ENCODE measurements at places on chromosomes 6 and 20.
A peak's percentile ranks its signal among the peaks of the same experiment; 100 is the strongest.

- DNase-seq, result peak; percentile 81
These were observed 68.8 kb downstream of the CDC5L start for GRCh38 chr6:44456070-44456965.

DNA sequence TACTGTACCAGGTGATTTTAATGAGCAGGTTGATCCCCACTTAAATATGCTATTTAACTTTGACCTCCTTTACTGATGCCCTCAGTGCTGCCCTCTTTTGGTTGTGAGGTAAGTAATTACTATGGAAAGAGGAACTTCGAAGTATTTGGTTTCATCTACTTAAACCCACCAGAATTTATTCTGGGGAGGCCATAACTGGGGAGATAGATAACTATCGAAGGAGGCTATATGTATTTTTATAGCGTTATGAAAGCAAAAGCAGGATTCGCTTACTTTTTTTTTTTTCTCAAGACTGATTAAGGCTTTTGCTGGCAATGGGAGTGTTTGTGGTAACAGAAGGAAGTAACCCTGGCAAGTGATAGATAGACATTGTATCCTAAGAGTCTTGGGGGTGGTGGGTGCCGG, 168.9 kb upstream of the CENPW start:
- peak; percentile 45 for DNase-seq

GRCh38 chr6:72287801-72288200, 334.1 kb upstream of the KCNQ5 start:
- no peak for DNase-seq

GRCh38 chr6:47714802-47715201, 16.4 kb downstream of the ADGRF4 start:
- DNase-seq, result no peak

DNA sequence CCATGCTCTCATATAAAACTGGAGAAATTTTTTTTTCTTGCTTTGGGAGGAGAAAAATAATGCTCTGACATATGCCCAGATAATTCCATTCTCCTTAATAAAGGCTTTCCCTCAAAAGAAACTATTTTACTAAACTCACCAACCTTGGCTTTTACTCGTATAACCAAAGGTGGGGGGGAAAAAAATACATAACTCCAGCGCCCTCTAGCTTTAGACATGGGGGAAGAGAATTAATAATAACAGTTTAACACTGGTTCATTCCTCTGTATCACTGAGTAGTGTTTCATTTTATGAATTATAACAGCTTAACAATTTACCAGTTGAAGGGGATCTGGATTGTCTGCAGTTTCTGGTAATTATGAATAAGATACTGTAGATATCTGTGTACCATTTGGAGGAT, 1226.1 kb downstream of the GRIK2 start:
- peak; percentile 11 for DNase-seq

DNA sequence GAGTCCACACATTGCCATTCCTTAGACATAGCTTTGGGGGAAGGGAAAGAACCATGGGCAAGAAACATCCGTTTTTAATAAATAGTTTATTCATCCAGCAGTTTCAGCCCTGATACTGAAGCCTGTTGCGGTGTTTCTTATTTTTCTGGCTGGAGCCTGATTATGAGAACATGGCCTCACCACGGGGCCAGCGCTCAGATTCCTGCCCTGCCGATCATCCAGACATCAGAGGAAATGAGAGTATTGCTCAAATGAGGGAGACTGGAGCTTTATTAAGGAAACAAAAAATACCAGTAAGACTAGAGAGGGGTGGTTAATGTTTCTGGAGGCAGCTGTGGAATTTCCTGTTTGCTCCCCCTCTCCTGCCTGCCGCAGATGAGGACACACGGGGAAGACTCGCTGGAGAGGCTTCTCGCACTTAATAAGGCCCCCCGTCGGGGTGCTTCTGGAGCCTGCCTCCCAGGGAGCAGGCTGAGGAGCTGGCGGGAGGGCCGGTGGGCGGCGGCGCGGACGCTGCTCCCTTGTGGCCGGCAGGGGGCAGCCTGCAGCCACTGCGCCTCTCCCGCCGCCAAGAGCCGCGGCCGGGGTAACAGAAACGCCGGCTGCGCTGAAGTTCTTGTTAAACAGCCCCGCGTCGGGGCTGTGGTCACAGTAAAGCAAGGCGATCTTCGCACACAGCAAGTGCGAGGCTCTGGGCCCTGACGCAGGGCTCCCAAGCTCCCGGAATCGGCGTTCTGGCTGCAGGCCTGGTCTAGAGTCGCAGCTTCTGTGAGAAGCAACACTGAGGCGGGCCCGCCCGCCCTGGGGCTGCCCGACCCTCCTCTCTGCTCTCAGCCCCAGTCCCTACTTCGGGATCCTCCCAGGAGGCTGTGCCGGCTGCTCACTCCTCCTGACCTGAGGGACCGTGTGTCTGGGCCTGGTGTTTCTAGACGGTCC, 17.5 kb downstream of the LEMD2 start:
- DNase-seq, result peak; percentile 85

DNA sequence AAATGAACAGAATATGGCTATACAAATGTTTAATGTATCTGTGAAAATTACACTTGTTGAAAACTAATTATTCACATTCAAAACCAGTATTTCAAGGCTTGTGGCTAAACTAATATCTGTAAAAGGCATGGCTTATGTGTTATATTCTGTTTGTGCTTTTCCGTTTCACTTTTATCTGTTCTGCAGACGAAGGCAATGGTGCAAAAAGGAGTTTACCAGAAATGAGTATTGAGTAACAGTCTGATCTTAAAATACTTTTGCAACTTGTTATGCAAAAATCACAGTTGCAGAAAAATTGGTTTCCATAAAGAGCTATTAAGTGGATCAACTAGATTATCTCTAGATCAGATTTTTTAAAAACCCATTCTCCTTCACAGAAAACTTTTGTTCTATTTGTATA, 9.4 kb upstream of the STX11 start:
- no peak for DNase-seq

GRCh38 chr6:141451181-141451510, 681.6 kb upstream of the GJE1 start:
- DNase-seq, result no peak

GRCh38 chr6:34513646-34514045, 42.5 kb downstream of the SPDEF start:
- no peak for DNase-seq

- no peak for DNase-seq
These were observed 212.2 kb downstream of the ARHGAP18 start for GRCh38 chr6:129497481-129498441.

DNA sequence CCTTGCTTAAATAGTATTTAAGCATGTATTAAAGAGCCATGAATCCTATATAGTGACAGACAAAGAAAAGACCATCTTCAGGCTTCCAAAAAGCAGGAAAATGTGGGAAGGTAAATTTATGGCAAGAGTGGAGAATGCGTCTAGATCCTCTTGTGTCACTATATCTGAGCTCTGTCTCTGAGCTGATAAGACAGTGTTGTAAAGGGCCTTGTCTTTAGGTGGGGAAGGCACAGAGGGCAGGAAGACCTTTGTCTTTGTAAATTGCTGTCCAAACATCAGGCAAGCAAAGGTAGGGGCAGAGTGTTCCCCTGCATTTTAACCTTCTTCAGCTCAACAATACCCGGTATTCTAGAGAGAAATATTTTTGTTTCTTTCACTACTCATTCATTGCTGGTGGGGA, 33.9 kb upstream of the MBOAT1 start:
- DNase-seq, result no peak

DNA sequence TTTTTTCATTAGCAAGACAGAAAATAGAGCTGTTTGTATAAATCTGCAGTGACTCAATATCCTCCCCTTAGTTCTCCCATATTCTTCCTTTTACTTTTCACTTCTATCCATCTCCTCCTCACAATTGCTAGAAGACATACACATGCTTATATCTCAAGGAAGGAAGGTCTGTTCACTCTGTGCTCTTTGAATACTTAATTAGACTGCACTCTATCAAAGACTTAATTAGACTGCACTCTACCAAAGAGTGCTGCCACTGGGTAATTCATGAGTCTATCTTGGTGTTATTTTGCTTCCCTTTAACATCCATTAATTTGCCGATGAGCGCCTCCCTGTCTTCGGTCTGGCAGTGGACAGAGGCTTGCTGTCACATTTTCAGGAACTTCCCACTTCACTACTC, 241.9 kb downstream of the ADGB start:
- DNase-seq, result no peak

GRCh38 chr6:164998297-164998696, 311.1 kb downstream of the C6orf118 start:
- DNase-seq, result no peak

- no peak for DNase-seq
These were observed 21.2 kb upstream of the ABT1 start for GRCh38 chr6:26575494-26575939.

GRCh38 chr6:139126255-139126654, 8.6 kb upstream of the HECA start:
- DNase-seq, result no peak

DNA sequence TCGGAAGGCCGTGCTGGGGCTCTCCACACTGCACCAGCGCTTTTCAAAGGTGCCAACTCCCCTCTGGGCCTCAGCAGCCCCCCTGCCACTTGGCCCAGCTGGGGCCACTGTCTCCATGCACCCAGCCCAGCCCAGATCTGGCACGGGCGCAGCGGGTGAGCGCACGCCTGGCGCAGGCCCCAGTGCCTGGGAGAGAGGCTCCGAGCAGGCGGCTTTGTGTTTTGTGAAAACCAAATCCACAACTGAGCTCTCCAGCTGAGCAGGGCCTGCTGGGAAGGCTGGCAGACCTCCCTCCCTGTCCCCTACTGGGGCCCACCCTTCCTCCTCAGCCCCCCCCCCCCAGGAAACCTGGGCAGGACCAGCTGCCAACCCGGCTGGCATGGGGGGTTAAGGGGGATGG, 17.0 kb downstream of the MDGA1 start:
- no peak for DNase-seq

GRCh38 chr6:38180586-38180985, 361.1 kb downstream of the ZFAND3 start:
- no peak for DNase-seq

DNA sequence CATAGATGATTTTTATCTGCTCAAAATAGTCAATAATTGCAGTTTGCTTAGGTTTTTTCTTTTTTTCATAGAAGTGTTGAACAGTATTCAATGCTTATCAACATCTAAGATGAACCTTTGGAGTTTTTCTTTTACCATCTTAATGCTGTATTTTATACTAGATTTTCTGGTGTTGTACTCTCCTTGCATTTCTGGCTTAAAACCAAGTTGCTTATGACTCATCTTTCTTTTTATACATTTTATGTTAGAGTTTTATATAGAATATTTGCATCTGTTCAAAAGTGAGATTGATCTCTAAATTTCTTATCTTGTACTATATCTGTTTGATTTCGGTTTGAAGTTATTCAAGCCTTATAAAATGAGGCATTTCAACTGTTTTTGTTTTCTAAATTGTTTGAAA, 232.5 kb downstream of the RFPL4B start:
- DNase-seq, result no peak

GRCh38 chr6:78993955-78994354, 84.1 kb downstream of the PHIP start:
- DNase-seq, result no peak

GRCh38 chr6:24490948-24491347, 1.6 kb upstream of the GPLD1 start:
- no peak for DNase-seq

DNA sequence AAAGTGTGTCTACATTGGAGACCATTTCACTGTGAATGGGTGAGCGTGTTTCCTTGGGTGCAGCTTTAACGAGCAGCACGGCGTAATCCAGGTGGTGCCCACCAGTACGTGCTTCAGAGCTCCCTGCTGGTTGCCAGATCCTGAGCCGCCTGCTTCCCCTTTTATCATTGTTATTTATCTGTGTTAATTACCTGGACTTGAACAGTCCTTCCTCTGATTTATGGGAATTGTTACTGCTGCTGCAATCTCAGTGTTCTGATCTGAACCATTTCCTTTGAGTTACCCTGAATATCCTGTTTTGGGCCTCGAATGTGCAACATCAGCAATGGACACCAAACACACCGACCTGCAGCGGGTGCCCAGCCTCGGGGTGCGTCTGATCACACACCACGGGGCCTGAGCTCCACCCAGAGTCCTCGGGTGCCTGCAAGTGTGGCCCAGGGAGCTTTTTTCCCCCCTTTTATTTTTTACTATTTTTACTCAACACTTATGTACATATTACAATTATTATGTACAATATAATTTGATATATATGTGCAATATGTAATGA, 81.3 kb downstream of the RPP40 start:
- DNase-seq, result no peak

GRCh38 chr6:39980839-39981580, 46.7 kb upstream of the MOCS1 start:
- peak; percentile 65 for DNase-seq

GRCh38 chr6:109290143-109290931, 91.9 kb downstream of the CD164 start:
- no peak for DNase-seq

GRCh38 chr6:170124836-170125235, 166.0 kb downstream of the DLL1 start:
- DNase-seq, result no peak

- no peak for DNase-seq
These were observed 12.9 kb downstream of the OGFRL1 start for GRCh38 chr6:71301546-71301945.

DNA sequence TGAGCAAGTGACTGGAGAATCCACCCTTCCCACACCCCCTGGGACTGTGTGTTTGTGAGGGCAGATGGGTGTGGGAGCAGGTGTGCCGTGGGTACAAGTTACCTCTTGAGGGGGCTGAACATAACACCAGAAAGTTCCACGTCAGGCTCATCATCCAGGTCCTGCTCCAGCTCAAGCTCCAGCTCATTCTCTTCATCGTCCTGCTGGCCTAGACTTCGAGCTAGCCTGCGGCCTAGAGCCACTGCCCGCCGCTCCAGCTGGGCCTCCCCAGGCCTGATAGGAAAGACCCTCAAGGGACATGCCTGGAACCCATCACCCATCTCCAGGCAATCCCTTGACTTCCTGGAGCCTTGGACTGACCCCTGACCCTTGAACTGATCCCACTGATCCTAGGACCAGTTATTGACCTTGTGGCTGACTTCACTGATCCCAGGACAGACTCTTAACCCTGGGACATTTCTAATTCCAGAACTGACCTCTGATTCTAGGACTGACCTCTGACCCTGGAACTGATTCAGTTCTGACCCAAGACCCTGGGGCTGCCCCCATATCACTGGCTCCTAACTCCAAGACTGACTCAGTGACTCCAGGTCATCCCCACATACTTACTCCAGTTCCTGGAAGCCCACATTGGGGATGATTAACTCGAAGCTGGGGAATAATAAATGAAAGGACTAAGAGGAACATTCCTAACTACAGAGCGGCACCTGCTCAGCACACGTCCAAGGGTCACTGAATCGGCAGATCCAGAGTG, 11.8 kb upstream of the SPAG4 start:
- no peak for DNase-seq

- DNase-seq, result no peak
These were observed 1.7 kb upstream of the ADGRB3 start for GRCh38 chr6:68633281-68633971.

GRCh38 chr6:30757261-30757904, 13.0 kb upstream of the IER3 start:
- DNase-seq, result no peak

GRCh38 chr6:139695361-139695760, 320.9 kb upstream of the CITED2 start:
- no peak for DNase-seq

DNA sequence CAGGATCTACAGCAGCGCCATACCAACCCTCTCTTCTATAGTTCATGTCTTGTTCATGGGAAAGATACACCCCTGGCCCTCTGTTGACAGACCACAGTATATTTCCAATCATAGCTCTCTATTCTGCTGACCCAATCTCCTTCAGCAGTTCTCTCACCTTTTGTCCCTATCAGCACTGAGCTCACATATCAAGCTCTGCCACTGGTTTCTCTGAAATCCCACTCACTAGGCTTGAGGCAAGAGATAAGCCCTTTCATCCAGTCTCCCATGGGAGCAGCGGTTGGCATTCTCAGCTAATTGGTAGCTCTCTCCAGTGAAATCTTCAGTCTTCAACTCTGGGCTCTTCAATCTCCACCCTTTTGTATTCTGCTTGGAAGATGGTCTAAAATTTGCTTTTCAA, 313.4 kb downstream of the GJA1 start:
- no peak for DNase-seq

Data from HEK293T (cell line).